Thymus (tissue), 14 donors: ENCODE measurements at places on chromosomes 12 and 14.
A peak's percentile ranks its signal among the peaks of the same experiment; 100 is the strongest.

DNA sequence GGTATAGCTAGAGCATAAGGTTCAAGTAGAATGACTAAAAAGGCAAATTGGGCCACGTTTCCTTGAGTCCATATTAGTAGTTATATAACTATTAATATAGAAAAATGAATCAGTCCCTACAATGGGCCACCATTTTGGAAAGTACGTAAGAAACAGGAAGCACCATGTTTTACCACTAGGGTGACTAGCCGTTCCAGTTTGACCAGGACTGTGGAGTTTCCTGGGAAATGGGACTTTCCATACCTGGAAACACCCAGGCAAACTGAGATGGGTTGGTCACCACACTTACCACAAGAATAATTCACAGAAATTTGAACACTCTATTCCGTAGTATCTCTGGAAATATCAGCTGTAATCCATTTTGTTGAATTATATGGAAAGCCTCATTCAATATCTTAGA, 2.1 kb upstream of the MAGOHB start:
- no peak overlapping the region for H3K27ac ChIP-seq
- H3K27me3 ChIP-seq: no peaks in the 10 kb centered on the region
- no peak for DNase-seq
- H3K36me3 ChIP-seq: no peaks in the 10 kb centered on the region

DNA sequence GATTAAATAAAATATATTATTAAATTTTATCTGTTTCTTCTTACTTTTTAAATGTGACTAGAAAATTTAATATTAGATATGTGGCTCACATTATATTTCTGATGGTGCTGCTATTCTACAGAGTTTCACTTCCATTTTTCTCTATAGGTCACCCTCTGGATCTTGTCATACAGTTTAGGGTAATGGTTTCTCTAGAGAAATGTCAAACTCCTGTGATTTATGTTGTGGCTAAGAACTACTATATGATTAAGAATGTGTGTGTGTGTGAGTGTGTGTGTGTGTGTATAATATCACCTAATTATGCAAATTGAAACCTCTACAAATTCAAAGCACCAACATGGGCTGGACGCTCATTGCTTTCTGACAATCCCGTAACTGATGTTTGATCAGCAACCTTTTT, 325.9 kb downstream of the ADAMTS20 start:
- DNase-seq: no peak
- H3K27me3 ChIP-seq: no peaks in the 10 kb centered on the region
- H3K27ac ChIP-seq: no peak overlapping the region
- H3K4me1 ChIP-seq: no peaks in the 10 kb centered on the region

- no peak overlapping the region for H3K27ac ChIP-seq
- H3K27me3 ChIP-seq: no peaks in the 10 kb centered on the region
- no peak for DNase-seq
- H3K4me1 ChIP-seq: peaks cover 29% of the 10 kb centered on the region
- no peak overlapping the region for H3K4me3 ChIP-seq
Observed at GRCh38 chr12:132061197-132061596, 82.9 kb downstream of the DDX51 start.

GRCh38 chr12:130715998-130716968, at the start of gene RIMBP2:
Gene RIMBP2 (minus strand): TSS chr12:130716299. CDS start chr12:130479013, 237,286 bp downstream.
- no peak for DNase-seq
- H3K27ac ChIP-seq: no peak within 1 kb of the TSS
- H3K27me3 ChIP-seq: peaks cover 55% of the 10 kb centered on the region
- no peaks in the 10 kb centered on the region for H3K36me3 ChIP-seq

GRCh38 chr12:55142669-55143565, 16.7 kb downstream of the OR9K2 start:
- no peaks in the 10 kb centered on the region for H3K36me3 ChIP-seq
- DNase-seq: peak; percentile 17
- H3K27ac ChIP-seq: no peak overlapping the region
- no peaks in the 10 kb centered on the region for H3K27me3 ChIP-seq
- no peaks in the 10 kb centered on the region for H3K4me1 ChIP-seq

GRCh38 chr14:27148143-27148542, 550.3 kb upstream of the NOVA1 start:
- no peak overlapping the region for H3K4me3 ChIP-seq
- H3K27me3 ChIP-seq: no peaks in the 10 kb centered on the region
- no peak for DNase-seq
- no peaks in the 10 kb centered on the region for H3K4me1 ChIP-seq
- H3K27ac ChIP-seq: no peak overlapping the region
- H3K36me3 ChIP-seq: no peaks in the 10 kb centered on the region

GRCh38 chr12:50739611-50740010, 24.3 kb upstream of the ATF1 start:
- H3K27me3 ChIP-seq: no peaks in the 10 kb centered on the region
- no peak overlapping the region for H3K27ac ChIP-seq
- no peaks in the 10 kb centered on the region for H3K4me1 ChIP-seq
- DNase-seq: no peak
- H3K4me3 ChIP-seq: no peak overlapping the region

DNA sequence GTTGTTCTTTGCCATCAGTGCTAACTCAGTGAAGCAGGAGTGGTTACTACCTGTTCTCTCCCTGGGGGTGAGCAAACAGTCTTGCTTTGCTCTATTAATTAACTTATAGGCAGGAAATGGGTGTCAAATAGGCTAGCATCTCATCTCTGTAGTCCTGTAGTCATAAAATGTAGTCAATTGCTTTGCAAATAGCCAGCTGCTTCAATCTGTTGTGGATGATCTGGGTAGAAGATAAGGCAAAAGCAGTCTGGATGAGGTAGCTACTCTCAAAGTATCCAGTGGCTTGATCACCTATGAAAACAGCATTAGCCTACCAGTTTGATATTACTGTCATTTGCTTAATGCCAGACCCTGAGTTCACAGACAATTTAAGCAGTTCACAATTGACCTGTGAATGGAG, 369.0 kb upstream of the TMTC1 start:
- no peak for DNase-seq
- no peak overlapping the region for H3K27ac ChIP-seq
- no peaks in the 10 kb centered on the region for H3K27me3 ChIP-seq
- H3K36me3 ChIP-seq: no peaks in the 10 kb centered on the region
- no peak overlapping the region for H3K4me3 ChIP-seq

DNA sequence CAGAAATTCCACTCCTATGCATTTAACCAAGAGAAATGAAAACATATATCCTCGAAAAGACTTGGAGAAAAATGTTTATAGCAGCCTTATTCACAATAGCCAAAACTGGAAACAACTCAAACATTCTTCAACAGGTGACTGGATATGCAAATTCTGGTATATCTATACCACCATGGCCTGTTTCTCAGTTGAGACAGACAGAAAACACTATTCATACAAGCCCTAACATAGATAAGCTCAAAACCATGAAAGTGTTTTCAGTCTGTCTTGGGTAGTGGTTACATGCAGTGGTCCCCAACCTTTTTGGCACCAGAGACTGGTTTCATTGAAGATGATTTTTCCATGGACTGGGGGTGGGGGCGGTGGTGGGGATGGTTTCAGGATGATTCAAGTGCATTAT, 83.8 kb downstream of the SRGAP1 start:
- no peak overlapping the region for H3K4me3 ChIP-seq
- H3K27me3 ChIP-seq: no peaks in the 10 kb centered on the region
- no peak overlapping the region for H3K27ac ChIP-seq
- no peaks in the 10 kb centered on the region for H3K36me3 ChIP-seq

DNA sequence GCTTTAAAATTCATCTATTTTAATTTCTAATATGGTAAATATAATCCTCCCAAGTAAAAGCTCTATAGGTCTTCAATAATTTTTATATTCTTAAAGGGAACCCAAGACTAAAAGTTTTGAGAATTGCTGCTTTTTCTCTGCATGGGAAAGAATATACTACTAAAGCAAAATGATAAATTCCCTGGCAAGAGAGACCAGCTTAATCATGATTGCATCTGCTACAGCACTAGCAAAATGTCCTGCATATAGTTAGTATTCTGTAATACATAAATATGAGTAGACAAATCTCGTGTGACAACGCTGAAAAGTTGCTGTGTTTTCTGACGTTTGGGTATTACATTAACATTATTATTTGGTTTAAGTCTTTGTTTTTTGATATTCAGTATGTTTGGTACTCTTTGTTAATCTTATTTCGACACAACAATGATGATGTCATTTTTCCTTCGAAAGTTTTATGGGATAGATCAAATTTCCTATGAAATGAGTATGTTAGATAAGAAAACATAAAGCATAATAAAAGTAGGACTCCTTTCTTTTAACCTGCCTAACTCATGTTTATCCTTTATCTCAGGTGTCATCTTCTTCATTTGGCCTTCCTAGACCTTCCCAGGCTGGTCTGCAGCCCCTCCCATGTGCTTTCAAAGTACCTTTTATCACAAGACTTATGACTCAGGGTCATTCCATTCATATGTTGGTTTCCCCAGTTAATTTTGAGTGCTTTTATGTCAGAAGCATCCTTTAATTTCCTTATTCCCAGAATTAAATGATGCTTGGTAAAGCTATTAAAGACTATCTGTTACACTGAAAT, 321.9 kb downstream of the RAD51B start:
- DNase-seq: no peak
- H3K27me3 ChIP-seq: no peaks in the 10 kb centered on the region
- H3K4me3 ChIP-seq: no peak overlapping the region
- H3K36me3 ChIP-seq: no peaks in the 10 kb centered on the region
- peaks cover 36% of the 10 kb centered on the region for H3K4me1 ChIP-seq
- no peak overlapping the region for H3K27ac ChIP-seq

DNA sequence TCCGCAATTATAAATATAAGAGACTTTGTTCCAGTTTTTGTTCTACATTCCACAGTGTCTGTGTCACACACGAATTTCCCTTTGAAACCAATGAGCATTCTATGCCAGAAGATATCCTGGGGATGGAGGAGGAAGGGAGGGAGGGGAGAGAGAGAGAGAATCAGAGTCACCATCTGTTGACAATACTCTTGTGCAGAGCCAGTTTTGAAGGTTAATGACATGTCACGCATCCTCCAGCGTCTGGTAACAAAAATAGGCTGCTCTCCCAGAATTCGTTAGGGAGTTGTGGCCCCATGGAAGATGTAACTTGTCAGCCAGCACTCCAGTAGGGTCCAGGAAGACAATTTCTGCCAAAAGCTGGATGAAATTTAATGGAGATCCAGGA, 213.5 kb upstream of the KRR1 start:
- no peak for DNase-seq
- no peak overlapping the region for H3K4me3 ChIP-seq
- no peaks in the 10 kb centered on the region for H3K4me1 ChIP-seq
- H3K27ac ChIP-seq: no peak overlapping the region
- no peaks in the 10 kb centered on the region for H3K27me3 ChIP-seq

- no peaks in the 10 kb centered on the region for H3K27me3 ChIP-seq
- no peaks in the 10 kb centered on the region for H3K4me1 ChIP-seq
- H3K36me3 ChIP-seq: no peaks in the 10 kb centered on the region
- no peak overlapping the region for H3K4me3 ChIP-seq
Observed at GRCh38 chr12:77231501-77231918, 166.1 kb upstream of the E2F7 start.

GRCh38 chr12:55932551-55932910, 1.6 kb downstream of the DGKA start:
- peaks cover 30% of the 10 kb centered on the region for H3K36me3 ChIP-seq
- no peaks in the 10 kb centered on the region for H3K27me3 ChIP-seq
- no peak for DNase-seq
- H3K27ac ChIP-seq: peak overlapping the region; percentile 94
- peaks cover 71% of the 10 kb centered on the region for H3K4me1 ChIP-seq
- peak overlapping the region; percentile 75 for H3K4me3 ChIP-seq

DNA sequence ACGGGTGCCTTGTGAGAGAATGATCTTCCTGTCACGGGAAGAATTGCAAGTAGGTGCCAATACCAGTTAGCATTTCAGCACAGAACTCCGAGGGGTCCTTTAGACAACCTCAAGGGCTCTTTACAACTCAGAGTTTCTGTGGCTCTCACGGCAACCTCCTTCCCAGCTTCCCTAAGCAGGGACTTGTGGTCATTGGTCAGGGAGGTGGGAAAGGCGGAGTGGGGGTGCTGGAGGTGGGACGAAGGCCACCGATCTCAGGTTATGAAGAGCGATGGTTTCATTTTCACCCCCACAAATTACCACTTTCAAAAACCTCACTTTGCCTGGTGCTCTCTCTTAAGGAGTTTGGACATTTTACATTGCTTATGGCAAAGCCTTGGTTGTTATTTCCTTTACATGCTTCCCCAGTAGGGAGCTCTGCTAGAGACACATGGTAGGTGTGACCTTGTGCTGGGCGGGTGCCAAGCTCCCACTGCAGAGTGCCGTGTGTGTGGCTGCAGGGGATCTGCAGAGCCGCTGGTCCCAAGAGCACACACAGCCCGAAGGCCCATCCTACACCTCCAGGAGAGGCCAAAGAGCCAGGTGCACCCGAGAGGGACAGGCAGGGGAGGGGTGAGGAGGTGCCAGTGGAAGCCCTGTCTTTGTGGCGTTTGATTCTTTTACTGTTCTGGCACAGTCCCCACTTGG, 21.4 kb downstream of the BCL2L14 start:
- no peaks in the 10 kb centered on the region for H3K4me1 ChIP-seq
- no peak overlapping the region for H3K27ac ChIP-seq
- peaks cover 3% of the 10 kb centered on the region for H3K27me3 ChIP-seq
- no peaks in the 10 kb centered on the region for H3K36me3 ChIP-seq
- H3K4me3 ChIP-seq: no peak overlapping the region
- DNase-seq: no peak

DNA sequence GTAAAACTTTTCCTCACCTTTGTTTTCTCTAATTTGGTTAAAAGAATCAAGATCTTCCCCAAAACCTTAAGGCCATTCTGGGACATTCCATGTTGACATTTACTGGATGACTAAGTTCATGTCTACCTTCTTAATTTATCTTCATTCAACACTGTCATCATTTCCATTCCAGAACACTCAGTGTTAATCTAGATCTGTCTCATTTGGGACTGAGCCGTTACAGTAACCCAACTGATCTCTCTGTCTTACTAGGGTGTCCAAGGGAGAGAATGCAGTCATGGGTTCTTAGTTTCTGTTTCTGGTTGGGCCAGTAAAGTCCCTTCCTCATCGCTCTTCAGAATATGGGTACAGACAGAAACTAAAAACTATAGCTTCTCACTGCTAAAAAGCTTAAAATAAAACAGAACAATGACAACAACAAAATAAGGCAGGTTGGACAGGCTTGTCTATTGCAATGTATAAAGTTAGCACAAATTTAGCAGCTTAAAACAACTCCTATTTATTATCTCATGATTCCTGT, 144.8 kb downstream of the ASCL1 start:
- DNase-seq: no peak
- H3K36me3 ChIP-seq: no peaks in the 10 kb centered on the region
- no peak overlapping the region for H3K27ac ChIP-seq
- H3K4me3 ChIP-seq: no peak overlapping the region
- H3K27me3 ChIP-seq: no peaks in the 10 kb centered on the region

GRCh38 chr14:67493092-67493717, 4.7 kb upstream of the TMEM229B start:
- H3K4me3 ChIP-seq: no peak overlapping the region
- no peak overlapping the region for H3K27ac ChIP-seq
- H3K36me3 ChIP-seq: no peaks in the 10 kb centered on the region
- DNase-seq: no peak
- peaks cover 12% of the 10 kb centered on the region for H3K4me1 ChIP-seq

- H3K27me3 ChIP-seq: no peaks in the 10 kb centered on the region
- H3K4me1 ChIP-seq: no peaks in the 10 kb centered on the region
- H3K4me3 ChIP-seq: no peak overlapping the region
- no peak overlapping the region for H3K27ac ChIP-seq
Observed at GRCh38 chr14:33014710-33015109, 76.0 kb downstream of the NPAS3 start.

- H3K27me3 ChIP-seq: peaks cover 8% of the 10 kb centered on the region
- H3K36me3 ChIP-seq: no peaks in the 10 kb centered on the region
- H3K4me1 ChIP-seq: no peaks in the 10 kb centered on the region
- DNase-seq: no peak
- H3K4me3 ChIP-seq: no peak overlapping the region
- H3K27ac ChIP-seq: no peak overlapping the region
Observed at GRCh38 chr12:5008661-5009060, 35.0 kb upstream of the KCNA5 start.

- no peak for DNase-seq
- H3K36me3 ChIP-seq: no peaks in the 10 kb centered on the region
Observed at GRCh38 chr12:8123124-8123912, at the start of gene CLEC4A. Gene CLEC4A (plus strand): TSS chr12:8123617. CDS start chr12:8123879, 262 bp downstream.
